Caco-2 (cell line): ENCODE measurements at places on chromosomes 7 and 10. TPM values are rescaled to one million over a fixed set of nuclear protein-coding genes. Genes with fewer than 3 reads are reported as not detected.
A peak's percentile ranks its signal among the peaks of the same experiment; 100 is the strongest.

Gene SLC39A12
- not detected in 2 replicates for total RNA-seq

Gene OR2A5
- total RNA-seq: not detected in 2 replicates

Gene NACAD
- total RNA-seq: 1.0 and 1.1 TPM in 2 replicates

Gene DGKB
- 0.39 TPM in 1 of 2 replicates, not detected in the other for total RNA-seq

Gene MCM7
- 227 and 240 TPM in 2 replicates for total RNA-seq

Gene OPALIN
- not detected in 2 replicates for total RNA-seq

Gene STEAP2
- total RNA-seq: 12.7 and 13.5 TPM in 2 replicates

Gene PTPRE
- 0.46 and 0.50 TPM in 2 replicates for total RNA-seq

Gene CELF2
- total RNA-seq: 0.26 and 0.27 TPM in 2 replicates

GRCh38 chr7:116674508-116675173, 2.6 kb downstream of the MET start:
- no peak for DNase-seq

DNA sequence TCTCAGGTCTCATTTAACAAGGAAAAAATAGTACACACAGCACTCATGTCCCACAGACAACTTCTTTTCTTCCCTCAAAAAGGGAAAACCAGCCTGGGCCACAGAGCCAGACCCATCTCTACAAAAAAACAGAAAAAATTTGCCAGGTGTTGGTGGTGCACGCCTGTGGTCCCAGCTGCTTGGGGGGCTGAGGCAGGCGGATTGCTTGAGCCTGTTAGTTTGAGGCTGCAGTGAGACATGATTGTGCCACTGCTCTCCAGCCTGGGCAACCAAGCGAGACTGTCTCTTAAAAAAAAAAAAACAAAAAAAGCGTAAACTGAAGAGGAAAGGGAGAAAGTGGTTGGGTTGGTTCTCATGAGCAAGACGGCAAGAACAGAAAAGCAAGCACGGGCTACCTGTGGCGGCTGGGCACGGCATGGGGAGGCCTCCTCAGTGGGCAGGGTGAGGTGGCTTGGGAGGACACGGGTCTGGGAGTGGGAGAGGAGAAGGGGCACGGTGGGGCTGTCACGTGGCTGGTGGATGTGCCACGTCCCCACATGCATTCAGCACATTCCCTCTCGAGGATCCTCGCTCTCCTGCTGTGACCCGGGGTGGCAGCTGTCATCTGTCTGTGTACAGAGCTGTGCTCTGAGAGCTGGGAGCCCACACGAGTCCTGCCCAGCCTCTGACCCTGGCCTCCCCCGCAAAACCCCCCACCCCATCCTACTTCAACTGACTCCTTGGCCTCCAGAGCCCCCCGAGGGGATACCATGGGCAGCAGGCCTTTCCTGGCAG, 219.7 kb downstream of the MLLT10 start:
- DNase-seq: no peak

DNA sequence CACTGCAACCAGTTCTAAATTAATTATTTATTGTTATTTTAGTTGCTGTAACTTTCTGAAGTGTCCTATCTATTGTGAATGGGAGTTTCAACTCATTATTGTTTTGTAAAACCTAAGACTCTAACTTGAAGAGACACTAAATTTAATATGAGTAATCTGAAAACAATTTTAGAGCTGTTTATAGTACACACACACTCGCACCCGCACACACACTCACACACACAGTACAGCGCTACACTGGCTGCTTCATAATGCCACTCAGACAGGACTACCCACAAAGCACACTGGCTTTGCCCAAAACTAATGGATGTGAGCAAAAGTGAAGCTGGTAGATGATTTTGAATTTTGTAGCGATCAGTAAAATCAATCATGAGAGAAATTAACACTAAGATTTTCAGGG, 238.9 kb upstream of the ETV1 start:
- no peak for DNase-seq

DNA sequence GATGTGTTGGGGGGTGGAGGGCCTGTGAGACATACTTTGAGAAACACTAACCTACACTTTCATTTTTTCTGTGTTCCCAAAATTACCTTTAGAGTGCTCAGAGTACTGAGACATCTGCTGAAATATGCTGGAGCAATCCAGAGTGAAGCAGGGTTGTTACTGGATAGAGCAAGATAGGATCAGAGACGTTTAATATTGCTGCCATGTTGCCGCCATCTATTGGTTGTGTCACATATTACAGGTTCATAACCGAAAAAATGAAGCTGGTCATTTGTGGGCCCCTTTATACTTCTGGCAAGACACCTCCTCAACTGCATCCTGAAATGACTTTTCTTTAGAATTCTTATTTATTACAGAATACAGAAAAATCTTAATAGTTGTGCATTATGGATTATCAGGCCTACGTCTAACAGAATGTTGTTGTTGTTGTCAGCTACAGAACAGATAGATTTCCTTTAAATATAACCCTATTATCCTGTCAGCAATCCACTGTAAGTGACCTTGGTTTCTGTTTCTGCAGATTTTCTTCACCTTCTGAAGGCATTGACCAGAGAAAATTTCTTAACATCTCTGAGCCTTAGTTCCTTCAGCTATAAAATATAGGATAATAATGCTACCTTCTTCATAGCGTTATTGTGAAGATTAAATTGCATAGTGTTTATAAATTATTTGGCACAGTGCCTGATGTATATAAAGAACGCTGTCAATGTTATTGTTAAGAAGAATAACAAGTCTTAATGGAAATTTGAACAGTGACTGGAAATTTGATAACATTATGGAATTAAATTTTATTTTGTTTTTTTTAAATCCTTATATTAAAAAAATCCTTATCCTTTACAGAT, 16.2 kb upstream of the DLD start:
- peak; percentile 71 for DNase-seq

DNA sequence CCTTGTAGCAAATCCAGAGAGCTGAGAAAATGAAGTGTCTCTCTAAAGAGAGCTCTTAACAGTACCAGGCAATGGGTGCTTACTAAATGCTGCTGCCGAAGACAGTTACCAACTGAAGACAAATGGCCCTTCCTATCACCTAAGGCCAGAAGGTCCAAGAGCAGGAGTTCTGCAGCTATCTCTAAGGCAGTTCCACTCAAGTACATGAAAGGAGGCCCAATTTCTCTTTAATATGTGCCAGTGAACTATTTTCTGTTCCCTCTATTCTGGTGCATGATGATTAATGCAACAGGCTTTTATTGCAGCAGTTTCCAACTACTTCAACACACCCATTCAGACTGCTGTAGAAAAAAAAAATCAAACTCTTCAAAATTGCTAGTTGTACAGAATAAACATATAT, 122.5 kb downstream of the SLC25A13 start:
- no peak for DNase-seq

- no peak for DNase-seq
Observed at GRCh38 chr7:67857698-67858097, 861.1 kb downstream of the TYW1 start.

DNA sequence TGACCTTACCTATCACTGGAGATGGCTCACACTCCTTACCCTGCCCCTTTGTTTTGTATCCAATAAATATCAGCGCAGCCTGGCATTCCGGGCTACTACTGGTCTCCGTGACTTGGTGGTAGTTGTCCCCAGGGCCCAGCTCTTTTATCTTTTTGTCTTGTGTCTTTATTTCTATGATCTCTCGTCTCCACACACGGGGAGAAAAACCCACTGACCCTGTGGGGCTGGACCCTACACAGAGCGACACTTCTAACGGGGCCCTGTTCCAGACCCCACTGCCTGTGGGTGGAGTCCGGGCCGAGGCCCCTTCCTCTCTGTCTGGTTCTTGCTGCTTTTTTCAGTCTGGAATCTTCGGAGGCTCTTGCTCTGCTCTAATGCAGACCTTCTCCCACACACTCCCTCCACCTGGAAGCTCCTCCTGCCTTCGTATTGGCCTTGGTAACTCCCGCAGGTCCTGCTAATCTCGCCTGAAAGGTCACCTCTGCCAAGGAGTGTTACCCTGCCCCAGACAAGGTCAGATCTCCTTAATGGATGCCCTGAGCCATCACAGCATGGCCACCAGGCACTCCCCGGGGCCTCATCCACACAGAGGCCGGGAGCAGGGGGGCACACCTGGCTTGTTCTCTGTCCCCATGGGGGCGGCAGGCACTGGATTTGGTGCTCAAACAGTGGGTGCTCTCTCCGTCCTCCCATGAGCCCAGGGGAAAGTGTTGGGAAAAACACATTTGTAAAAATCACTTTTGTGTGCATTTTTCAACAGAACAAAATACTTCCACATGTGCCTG, 531.7 kb downstream of the PTPRN2 start:
- DNase-seq: no peak

GRCh38 chr7:41779918-41780317, 77.0 kb upstream of the INHBA start:
- DNase-seq: no peak

- DNase-seq: no peak
Observed at GRCh38 chr7:67343572-67343971, 346.9 kb downstream of the TYW1 start.

DNA sequence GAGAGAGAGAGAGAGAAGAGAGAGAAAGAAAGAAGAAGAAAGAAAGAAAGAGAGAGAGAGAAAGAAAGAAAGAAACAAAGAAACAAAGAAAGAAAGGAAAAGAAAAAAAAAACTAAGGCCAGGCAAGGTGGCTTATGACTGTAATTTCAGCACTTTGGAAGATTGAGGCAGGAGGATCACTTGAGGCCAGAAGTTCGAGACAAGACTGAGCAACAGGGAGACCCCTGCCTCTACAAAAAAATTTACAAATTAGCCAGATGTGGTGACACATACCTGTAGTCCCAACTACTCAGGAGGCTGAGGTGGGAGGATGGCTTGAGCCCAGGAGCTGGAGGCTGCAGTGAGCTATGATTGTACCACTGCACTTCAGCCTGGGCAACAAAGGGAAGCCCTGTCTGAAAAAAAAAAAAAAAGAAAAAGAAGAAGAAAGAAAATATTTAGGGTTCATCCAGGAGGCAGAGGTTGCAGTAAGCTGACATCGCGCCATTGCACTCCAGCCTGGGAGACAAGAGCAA, 2.8 kb downstream of the SERPINE1 start:
- DNase-seq: no peak

DNA sequence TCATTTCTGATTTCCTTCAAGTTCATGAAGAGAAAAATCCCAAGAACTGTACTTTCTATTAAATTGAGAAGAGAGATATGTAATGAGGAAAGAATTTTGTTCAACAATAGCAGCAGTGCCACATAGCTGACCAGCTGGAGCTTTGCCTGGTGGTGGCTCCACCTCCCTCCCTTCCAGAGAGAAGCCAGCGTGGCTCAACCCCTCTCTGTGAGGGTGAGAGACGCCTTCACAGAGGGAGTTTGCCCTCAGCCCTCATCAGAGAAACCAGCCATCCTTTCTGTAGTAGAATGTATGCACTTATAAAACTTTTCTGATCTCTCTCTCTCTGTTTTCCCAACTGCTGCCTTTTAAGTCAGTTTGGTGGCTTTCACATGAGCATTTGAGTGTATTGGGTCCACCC, 20.5 kb upstream of the COL1A2 start:
- no peak for DNase-seq
